Activated CD8-positive, alpha-beta memory T cell treated with anti-CD3 and anti-CD28 coated beads for 1 hour (primary cell): ENCODE measurements at places on chromosomes 16 and 17.

DNA sequence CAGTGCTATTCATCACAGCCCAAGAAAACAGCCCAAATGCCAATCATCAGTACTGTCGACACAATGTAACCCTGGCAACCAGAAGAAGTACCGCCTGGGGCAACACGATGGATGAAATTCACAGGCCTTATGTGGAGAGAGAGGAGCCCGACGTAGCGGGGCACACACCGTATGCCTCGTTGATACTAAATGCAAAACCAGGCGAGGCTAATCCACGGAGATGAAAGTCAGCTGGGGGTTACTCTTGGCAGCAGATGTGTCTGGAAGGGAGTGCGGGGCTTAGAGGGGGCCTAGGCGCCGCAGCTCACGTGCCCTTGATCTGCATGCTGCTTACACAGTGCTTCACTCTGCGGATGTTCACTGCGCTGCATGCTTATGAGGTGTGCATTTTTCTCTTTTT lies 29.8 kb downstream of the ITGAE start:
- no peak for DNase-seq

- DNase-seq, result no peak
Measured at GRCh38 chr17:59149841-59150511, 5.0 kb downstream of the SKA2 start.

DNA sequence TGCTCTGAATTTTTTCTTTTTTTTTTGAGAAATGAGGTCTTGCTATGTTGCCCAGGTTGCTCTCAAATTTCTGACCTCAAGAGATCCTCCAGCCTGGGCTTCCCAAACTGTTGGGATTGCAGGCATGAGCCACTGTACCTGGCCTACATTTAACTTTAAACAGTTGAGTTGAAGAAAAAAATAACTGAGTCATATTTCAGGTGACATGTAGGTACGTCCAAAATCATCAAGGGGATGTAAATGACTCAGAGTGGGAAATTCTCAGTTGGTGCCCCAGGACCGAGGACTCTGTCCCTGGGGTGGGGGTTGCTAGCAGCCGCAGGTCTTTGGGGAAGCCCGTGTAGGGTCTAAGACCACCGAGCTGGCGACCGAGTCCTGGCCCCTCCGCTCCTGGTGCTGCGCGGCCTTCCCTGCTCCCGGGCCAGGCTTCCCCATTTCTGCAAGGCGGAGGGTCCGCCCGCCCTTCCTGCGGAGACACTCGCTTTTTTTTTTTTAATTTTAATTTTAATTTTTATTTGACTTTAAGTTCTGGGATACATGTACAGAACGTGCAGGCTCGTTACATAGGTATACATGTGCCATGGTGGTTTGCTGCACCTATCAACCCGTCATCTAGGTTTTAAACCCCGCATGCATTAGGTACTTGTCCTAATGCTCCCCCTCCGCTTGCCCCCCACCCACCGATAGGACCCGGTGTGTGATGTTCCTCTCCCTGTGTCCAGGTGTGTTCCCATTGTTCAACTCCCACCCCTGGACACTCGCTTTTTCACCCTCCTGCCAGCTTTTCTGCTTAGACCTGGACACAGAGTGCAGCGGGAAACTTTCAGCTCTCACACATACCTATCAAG lies 12.7 kb upstream of the N4BP1 start:
- DNase-seq, result no peak

- DNase-seq, result no peak
Measured at GRCh38 chr17:57892820-57893595, 43.2 kb upstream of the MRPS23 start.

- DNase-seq, result no peak
Measured at GRCh38 chr17:80644536-80644935, 99.9 kb downstream of the RPTOR start.

GRCh38 chr17:50265212-50265611 lies 9.1 kb upstream of the TMEM92 start:
- DNase-seq, result no peak
